Motor neuron (in vitro differentiated cells): ENCODE measurements at places on chromosomes 11 and 22. TPM values are rescaled to one million over a fixed set of nuclear protein-coding genes. Genes with fewer than 3 reads are reported as not detected.

GRCh38 chr11:57279116-57279515, 42.1 kb upstream of the APLNR start:
- no peak for ATAC-seq

GRCh38 chr11:62708392-62708791, 916 bp downstream of the GNG3 start:
- no peak for ATAC-seq

- ATAC-seq = no peak
Measured at GRCh38 chr22:41991111-41991510, 7.5 kb upstream of the WBP2NL start.

DNA sequence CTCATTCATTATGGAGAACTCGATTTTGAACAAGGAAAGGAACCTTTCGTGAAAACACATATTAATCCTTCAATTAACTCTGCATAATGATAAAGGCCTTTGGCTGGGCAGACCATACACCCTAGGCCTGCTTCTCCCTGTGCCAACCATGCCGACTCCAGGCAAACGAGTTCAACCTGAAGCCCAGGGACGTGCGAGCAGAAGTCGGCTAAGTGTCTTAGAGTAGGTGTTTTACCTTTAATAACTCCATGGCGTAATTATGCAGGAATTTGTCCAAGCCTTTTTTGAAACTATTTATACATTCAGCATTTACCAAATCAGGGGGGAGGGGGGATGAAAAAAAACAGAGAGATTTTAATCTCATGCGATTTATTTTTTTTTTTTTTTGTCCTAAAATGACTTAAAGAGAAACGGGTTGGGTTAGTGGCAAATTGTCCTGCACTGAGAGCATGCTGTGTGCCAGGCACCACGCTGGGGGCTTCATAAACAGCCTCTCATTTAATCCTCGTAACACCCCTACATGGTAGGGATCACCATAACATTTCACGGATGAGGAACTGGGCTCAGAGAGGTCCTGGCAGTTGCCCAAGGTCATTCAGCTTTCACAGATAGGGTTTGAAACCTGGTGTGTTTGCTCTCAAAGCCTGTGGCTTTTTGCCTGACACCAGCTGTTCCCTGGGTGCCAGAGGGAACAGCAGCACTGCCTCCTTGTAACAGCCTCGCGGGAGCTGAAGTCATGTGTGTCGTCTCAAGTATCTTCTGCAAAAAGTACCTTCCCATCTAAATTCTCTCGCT, 423.9 kb downstream of the MN1 start:
- ATAC-seq = no peak

GRCh38 chr11:80432057-80432456, 991.2 kb upstream of the TENM4 start:
- no peak for ATAC-seq

TMEM191B gene
- total RNA-seq = 7.3 and 12.4 TPM in 2 replicates

ABCC8 gene
- total RNA-seq = 11.8 and 17.8 TPM in 2 replicates

- ATAC-seq = no peak
Measured at GRCh38 chr11:16874275-16874975, 136.0 kb downstream of the C11orf58 start.

DNA sequence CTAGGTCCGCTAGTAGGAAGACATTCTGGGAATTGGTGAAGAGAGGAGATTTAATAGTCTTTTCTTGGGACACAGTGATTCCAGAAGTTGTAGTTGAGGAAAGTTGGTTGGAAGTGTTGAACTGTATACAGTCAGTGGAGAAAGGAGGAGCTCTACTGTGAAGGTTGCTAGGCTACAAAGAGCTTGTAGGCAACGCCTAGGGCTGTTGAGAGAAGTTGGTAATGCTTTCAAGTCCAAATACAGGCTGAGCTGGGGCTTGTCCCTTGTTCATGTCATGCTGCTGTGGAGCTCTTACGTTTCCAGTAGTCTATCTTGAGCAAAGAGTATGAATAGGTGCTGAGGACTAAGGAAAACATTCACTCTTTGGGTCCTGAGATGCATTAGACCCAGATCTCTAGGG, 1.1 kb downstream of the TBCEL start:
- peak; percentile 66 for ATAC-seq

- ATAC-seq = peak; percentile 8
Measured at GRCh38 chr11:57481915-57482781, 21.8 kb downstream of the RTN4RL2 start.

CDC42BPG gene
- 0.87 and 1.5 TPM in 2 replicates for total RNA-seq

DNA sequence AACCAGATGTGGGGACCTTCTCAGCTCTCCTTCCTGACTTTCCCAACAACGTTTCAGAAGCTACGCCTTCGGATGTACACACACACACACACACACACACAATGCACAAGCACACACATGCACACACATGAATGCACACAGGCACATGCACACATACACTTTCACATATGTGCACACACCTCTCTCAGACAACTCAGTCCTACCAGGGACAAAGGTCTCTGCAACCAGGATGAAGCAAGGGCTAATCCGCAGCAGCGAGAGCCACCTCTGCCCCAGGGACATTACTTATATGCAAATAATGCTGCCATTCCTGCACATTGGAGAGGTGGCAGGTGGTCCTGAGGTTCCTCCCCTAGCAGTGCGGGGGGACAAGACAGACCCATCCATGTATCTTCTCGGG, 27.4 kb upstream of the LINC01488 start:
- no peak for ATAC-seq

DNA sequence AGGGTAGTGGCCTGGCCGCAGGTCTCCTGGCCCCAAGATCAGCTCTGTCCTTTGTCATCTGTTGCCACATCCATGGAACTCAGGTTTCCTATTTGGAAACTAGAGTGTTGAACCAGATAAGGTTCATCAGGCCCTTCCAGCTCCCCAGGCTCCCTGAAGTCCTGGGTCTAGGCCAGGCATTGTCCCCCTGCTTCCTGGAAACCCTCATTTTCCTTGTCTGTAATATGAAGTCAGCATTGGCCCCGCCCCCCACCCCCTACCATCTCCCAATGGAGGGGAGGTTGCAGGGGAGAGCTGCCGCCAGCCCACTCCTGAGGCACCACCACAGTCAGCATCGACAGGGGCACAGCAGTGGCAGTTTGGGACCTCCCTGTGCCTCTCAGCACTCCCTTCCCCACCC, 9.0 kb upstream of the MS4A10 start:
- ATAC-seq = no peak

- ATAC-seq = no peak
Measured at GRCh38 chr11:97607291-97608000, 1217.6 kb downstream of the JRKL start.

- no peak for ATAC-seq
Measured at GRCh38 chr11:118084247-118084646, 2.5 kb downstream of the SMIM35 start.

FOLR3 gene
- not detected in 2 replicates for total RNA-seq

DNA sequence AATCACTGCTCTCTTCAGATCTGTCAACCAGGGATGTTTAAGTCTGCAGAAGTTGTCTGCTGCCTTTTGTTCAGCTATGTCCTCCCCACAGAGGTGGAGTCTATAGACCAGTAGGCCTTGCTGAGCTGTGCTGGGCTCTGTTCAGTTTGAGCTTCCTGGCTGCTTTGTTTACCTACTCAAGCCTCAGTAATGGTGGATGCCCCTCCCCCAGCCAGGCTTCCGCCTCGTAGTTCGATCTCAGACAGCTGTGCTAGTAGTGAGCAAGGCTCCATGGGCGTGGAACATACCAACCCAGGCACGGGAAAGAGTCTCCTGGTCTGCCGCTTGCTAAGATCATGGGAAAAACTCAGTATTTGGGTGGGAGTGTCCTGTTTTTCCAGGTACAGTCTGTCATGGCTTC, 27.6 kb upstream of the CASP12 start:
- ATAC-seq = no peak

TNNI2 gene
- not detected in 2 replicates for total RNA-seq

OVOL1 gene
- total RNA-seq = 0.22 TPM in 1 of 2 replicates, not detected in the other

- peak; percentile 85 for ATAC-seq
Measured at GRCh38 chr11:114348200-114349191, 51.8 kb downstream of the C11orf71 start.

- ATAC-seq = no peak
Measured at GRCh38 chr22:47215851-47216250, 453.4 kb downstream of the TBC1D22A start.

DNA sequence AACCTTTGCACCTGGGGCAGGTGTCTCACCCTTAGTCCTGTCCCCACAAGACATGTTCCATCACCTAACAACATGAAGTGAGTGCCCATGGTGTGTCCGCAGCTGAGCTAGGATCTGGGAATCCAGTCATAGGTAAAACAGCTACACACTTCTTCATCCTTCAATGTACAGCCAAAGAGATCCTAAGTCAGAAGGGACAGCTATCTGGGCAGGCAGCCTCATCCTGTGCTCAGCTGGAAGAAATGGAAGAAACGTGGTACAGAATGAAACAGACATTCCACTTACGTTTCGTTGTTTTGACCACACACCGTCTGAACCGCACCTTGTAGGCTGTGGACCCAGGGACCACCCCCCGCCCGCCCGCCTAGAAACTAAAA, 30.8 kb downstream of the PDGFB start:
- no peak for ATAC-seq

DNA sequence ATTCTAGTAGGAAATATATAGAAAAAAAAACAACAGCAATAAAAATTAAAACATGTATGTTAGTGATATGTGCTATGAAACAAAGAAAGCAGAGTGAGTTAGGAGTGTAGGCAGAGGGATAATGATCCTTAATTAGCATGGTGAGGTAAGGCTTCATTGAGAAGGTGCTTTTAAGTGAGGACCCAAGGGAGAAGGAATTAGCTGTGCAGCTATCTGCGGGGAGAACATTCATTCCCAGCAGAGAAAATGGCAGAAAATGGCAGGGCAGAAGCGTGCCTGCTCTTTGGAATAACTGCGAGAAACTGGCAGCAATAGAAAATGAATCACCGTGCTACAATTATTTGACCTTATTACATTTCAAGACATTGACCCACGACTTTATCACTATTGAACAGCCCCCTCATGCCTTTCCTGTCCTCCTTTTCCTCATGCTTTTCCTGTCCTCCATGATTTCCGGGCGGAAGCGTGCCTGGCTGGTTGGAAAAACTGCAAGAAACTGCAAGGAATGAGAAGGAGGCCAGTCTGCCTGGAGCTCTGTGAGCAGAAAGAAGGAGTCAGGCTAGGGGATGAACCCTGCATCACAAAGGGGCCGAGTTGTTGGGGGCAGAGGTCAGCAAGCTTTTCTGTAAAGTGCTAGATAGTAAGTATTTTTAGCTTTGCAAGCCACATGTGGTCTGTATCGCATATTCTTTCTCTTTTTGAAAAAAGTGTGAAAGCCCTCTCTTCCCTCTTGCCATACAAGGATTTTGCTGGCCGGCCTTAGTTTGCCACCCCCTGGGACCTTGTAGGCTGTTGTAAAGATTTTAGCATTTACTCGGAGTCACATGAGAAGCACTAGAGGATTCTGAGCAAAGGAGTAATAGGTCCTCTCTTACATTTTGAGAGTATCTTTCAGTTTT, 37.1 kb upstream of the SWAP70 start:
- peak; percentile 67 for ATAC-seq

BAIAP2L2 gene
- 0.21 and 0.52 TPM in 2 replicates for total RNA-seq

NELL1 gene
- total RNA-seq = 36.5 and 41.6 TPM in 2 replicates

DNA sequence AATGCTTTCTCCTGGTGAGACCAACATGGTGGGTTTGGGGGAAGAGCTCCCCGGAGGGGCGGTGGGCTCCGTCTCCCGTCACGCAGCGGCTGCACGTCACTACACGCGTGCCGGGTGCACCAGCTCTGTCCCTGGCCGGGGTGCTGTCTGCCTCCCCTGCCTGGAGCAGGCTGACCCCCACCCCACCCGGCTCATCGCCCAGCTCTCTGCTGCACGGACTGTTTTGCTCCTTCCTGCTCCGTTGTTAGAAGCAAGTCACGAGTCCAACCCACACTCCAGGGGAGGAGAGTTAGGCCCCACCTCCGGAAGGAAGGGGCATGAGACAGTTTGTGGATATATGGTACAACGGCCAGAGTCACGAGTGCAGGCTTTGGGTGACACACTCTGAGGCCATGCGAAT, 364.9 kb downstream of the BRD1 start:
- peak; percentile 89 for ATAC-seq

DNA sequence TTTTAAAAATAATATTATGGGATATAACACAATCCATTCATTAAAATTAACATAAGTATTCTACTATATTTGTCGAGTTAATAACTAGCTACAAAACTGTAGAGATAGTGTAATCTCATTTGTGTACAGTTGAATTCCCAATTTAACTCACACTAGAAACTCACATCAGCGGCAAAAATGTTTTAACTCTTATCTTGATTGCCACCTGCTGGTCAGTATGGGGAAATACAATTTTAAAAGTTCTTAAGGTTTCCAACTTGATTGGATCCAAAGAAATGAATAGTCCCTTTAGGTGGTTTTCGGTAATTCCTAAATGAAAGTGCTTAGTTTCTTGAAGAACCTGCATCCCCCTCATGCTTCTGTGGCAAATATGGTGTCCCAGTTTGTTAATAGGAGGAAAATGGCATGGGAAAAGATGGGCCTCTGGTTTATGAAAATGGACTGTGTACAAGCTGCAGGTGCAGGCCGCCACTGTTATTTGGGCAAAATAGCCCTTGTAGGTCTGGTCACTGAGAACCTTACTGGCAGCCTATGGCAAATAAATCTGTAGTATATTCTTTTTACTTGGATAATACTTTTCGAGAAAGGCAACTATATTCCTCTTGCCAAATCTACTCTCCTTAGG, 33.7 kb upstream of the SLC17A6 start:
- no peak for ATAC-seq

- ATAC-seq = peak; percentile 93
Measured at GRCh38 chr11:123083623-123084029, 21.7 kb upstream of the HSPA8 start.

DNA sequence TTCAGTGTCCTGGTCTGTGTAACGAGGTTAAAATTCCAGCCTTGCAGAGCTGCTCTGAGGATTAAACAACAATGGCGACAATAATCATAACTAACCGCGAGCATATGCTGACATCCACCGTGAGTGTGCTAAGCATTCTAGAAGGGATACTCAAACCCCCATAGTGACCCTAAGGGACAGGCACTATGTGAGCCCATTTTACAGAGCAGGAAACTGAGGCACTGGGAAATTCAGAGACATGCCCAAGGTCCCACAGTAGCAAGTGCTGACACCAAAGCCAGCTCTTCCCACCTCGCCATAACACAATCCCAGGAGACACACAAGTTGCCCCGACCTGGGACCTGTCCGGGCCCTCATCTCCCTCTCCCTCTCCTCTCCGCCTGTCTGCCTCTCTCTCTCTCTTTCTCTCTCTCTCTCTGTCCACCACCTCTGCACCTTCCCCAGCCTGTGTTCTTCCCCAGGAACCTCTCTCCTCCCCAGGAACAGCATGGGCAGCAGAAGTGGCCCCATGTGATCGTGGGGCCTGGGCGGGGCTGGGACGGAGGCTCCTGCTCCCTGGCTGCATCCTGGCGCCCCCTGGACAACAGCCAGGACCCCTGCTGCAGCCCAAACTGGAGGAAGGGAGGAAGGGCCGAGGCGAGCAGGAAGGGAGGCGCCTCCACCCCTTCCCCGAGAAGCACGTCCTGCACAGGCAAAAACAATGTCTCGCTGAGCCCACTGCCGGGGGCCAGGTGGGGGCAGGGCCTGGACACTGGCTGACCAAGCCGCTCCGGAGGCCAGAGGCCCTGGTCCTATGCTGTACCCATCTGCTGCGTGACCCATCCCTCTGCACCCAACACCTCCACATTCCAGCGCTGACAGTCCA, 14.8 kb upstream of the MFNG start:
- peak; percentile 9 for ATAC-seq

SCGB2A2 gene
- total RNA-seq = not detected in 2 replicates

MIOX gene
- total RNA-seq = 0.27 and 0.56 TPM in 2 replicates

MMP3 gene
- total RNA-seq = not detected in 2 replicates

GRCh38 chr11:123475469-123475868, 45.4 kb downstream of the GRAMD1B start:
- no peak for ATAC-seq

GNG3 gene
- 0.81 and 2.7 TPM in 2 replicates for total RNA-seq
